IMR-90 (cell line): ENCODE measurements at places on chromosomes 1 and 21. TPM values are rescaled to one million over a fixed set of nuclear protein-coding genes. Genes with fewer than 3 reads are reported as not detected.

Gene ALX3
- total RNA-seq, result not detected in 2 replicates

GRCh38 chr1:8423269-8423691 is 105.4 kb downstream of the SLC45A1 start:
- H3K27me3 ChIP-seq, result no peaks in the 10 kb centered on the region
- peaks cover 16% of the 10 kb centered on the region for H3K4me1 ChIP-seq
- H3K4me3 ChIP-seq, result peak overlapping the region; percentile 73
- H3K36me3 ChIP-seq, result peaks cover 12% of the 10 kb centered on the region
- H3K27ac ChIP-seq, result peak overlapping the region; percentile 99

- no peak for DNase-seq
- peaks cover 2% of the 10 kb centered on the region; the same call in 1 of the 2 replicates for H3K4me1 ChIP-seq
- H3K27ac ChIP-seq, result no peak overlapping the region
- no peak overlapping the region for H3K4me3 ChIP-seq
Measured at GRCh38 chr1:116568662-116569380, 2.0 kb downstream of the CD58 start.

Gene NECAP2
- 79.7 and 85.1 TPM in 2 replicates for total RNA-seq

- no peak for DNase-seq
- H3K36me3 ChIP-seq, result no peaks in the 10 kb centered on the region
- H3K27me3 ChIP-seq, result no peaks in the 10 kb centered on the region
- no peak overlapping the region for H3K27ac ChIP-seq
- peaks cover 3% of the 10 kb centered on the region; the same call in 1 of the 2 replicates for H3K4me1 ChIP-seq
- no peak overlapping the region for H3K4me3 ChIP-seq
Measured at GRCh38 chr21:36810443-36810842, 111.5 kb downstream of the SIM2 start.

DNA sequence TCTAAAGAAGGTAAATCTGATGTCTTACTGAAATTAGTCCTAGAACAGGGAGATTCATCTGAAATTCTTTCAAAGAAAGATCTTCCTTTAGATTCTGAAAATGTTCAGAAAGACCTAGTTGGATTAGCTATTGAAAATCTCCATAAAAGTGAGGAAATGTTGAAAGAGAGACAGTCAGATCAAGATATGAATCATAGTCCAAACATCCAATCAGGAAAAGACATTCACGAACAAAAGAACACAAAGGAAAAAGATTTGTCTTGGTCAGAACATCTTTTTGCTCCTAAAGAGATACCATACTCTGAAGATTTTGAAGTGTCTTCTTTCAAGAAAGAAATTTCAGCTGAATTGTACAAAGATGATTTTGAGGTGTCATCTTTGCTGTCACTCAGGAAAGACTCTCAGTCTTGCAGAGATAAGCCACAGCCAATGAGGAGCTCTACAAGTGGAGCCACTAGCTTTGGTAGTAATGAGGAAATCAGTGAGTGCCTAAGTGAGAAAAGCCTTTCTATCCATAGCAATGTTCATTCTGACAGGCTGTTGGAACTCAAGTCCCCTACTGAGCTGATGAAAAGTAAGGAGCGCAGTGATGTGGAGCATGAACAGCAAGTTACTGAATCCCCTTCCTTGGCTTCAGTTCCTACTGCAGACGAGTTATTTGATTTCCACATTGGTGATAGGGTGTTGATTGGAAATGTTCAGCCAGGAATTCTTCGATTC is 61.6 kb upstream of the QSOX1 start:
- no peaks in the 10 kb centered on the region for H3K27me3 ChIP-seq
- H3K4me3 ChIP-seq, result no peak overlapping the region
- peaks cover 20% of the 10 kb centered on the region for H3K4me1 ChIP-seq
- peak overlapping the region; percentile 66; the same call in 1 of the 2 replicates for H3K27ac ChIP-seq
- H3K36me3 ChIP-seq, result peaks cover 19% of the 10 kb centered on the region

DNA sequence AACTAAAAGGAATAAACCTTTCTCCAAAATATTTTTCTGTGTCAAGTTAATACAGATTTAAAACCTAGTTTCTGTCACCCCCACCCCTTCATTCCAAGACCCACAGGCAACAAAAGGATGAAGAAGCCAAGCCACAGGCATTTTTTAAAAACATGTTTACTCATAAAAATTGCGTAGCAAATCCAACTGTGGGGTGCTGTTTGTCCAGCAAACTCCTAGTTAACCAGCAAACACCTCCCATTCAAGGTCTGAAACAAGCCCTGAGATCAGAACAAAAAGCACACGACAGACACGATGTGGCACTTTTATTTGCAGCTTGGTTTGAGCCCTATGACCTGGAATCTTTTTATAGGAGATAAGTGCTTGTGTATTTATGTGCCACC is 149.9 kb upstream of the CAMK1G start:
- H3K27ac ChIP-seq, result no peak overlapping the region
- H3K27me3 ChIP-seq, result peaks cover 5% of the 10 kb centered on the region
- 0 out of 2 replicates have a peak, but pooled peaks cover 1% of the 10 kb centered on the region for H3K4me1 ChIP-seq
- no peak overlapping the region for H3K4me3 ChIP-seq
- no peaks in the 10 kb centered on the region for H3K36me3 ChIP-seq
- no peak for DNase-seq

Gene CCDC27
- total RNA-seq, result not detected in 2 replicates

GRCh38 chr1:150552911-150553289 is 3.7 kb downstream of the ADAMTSL4 start:
- no peak overlapping the region for H3K4me3 ChIP-seq
- H3K27me3 ChIP-seq, result no peaks in the 10 kb centered on the region
- peaks cover 5% of the 10 kb centered on the region for H3K36me3 ChIP-seq
- H3K4me1 ChIP-seq, result peaks cover 26% of the 10 kb centered on the region
- DNase-seq, result no peak

Gene TOMM40L
- total RNA-seq, result 11.4 and 12.5 TPM in 2 replicates

Gene SLAMF6
- total RNA-seq, result not detected in 2 replicates

DNA sequence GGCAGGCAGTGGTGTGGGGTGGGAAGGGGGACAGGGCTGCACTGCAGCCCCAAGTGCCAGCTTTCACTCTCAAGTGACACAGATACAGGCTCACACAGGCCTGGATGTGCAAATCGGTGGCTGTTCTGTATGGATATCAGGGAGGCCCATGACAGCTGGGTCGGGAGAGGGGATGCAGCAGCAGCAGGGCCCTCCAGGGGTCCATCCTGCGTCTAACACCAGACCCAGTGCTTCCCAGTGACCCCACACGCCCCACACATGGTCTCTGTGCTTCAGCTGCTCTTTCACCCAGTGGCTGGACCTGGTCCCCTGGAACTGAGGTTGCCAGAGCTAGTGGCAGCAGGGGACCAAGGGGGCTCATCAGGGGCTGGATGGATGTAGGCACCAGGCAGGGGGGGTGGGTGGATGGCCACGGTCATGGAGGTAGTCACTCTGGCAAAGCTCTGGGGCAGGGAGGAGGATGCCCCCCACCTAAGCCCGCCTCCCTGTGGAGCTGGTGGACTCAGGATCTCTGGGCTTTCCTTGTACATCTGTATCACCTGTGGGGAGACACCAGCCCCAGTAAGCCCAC is 13.9 kb downstream of the BTBD19 start:
- no peak overlapping the region for H3K27ac ChIP-seq
- DNase-seq, result no peak
- no peak overlapping the region for H3K4me3 ChIP-seq
- no peaks in the 10 kb centered on the region; the same call in 1 of the 2 replicates for H3K4me1 ChIP-seq

GRCh38 chr1:187622545-187622944 is 793.8 kb downstream of the PLA2G4A start:
- no peak overlapping the region for H3K4me3 ChIP-seq
- no peaks in the 10 kb centered on the region; the same call in 1 of the 2 replicates for H3K36me3 ChIP-seq

GRCh38 chr1:241998412-241998921 is 431 bp downstream of the MAP1LC3C start:
- H3K4me3 ChIP-seq, result peak overlapping the region; percentile 40
- no peaks in the 10 kb centered on the region for H3K4me1 ChIP-seq
- H3K27me3 ChIP-seq, result no peaks in the 10 kb centered on the region
- H3K27ac ChIP-seq, result no peak overlapping the region

DNA sequence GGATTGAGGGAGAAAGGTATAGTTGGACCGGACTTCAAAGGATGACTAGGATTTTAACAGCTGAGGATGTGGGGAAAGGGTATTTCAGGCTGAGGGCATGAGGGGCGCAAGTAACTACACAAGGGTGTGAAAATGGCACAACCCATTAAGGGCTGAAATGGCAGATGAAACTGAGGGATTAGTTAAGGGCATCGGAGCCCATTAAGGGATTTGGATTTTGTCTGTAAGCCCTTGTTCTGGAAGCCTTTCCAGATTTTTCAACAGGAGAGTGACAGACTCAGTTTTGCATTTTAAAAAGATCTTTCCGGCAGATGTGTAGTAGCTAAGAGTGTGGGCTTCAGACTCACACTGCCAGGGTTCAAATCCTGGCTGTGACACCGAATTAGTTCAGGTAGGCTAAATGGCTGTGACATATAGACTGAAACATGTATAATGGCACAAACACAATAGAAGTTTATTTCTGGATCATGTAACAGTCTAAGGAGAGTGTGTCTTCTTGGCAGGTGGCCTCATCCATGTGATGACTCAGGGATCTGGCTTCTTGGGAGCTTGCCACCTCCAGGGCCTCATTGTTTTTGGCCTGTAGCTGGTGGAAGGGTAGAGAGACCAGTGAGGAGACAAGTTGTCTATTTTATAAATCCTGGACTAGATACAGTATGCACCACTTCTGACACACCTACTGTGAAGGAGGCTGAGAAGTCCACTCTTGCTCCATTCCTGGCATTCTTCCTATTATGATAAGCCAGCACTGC is 49.6 kb downstream of the UBE2T start:
- H3K36me3 ChIP-seq, result no peaks in the 10 kb centered on the region
- H3K4me1 ChIP-seq, result no peaks in the 10 kb centered on the region; the same call in 1 of the 2 replicates
- H3K27ac ChIP-seq, result no peak overlapping the region
- H3K4me3 ChIP-seq, result no peak overlapping the region
